Skeletal muscle cell (primary cell): ENCODE measurements at places on chromosomes 7 and 10.

DNA sequence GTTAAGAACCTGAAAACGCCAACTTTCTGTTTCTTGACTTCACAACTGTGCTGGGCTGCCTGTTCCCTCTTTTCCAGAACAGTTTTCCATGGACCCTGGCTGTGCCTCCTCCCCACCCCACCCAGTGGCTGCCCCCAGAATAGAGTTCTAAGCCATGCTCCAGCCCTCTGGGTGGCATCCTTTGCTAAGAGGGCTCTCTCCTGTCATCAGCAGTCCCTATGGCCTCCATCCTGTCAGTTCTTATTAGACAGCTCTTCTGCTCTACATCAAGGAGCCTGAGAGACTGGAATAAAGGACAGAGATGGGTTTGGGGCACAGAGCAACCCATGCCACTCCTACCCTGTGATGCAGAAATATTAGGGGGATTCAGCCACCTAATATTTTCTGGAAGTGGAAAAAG lies 13.9 kb upstream of the LRRC4 start:
- DNase-seq = no peak

- no peak for DNase-seq
These were observed 136.6 kb downstream of the GRID1 start for GRCh38 chr10:86229811-86230556.

GRCh38 chr7:2202361-2202761 lies 30.4 kb downstream of the MAD1L1 start:
- no peak for DNase-seq

DNA sequence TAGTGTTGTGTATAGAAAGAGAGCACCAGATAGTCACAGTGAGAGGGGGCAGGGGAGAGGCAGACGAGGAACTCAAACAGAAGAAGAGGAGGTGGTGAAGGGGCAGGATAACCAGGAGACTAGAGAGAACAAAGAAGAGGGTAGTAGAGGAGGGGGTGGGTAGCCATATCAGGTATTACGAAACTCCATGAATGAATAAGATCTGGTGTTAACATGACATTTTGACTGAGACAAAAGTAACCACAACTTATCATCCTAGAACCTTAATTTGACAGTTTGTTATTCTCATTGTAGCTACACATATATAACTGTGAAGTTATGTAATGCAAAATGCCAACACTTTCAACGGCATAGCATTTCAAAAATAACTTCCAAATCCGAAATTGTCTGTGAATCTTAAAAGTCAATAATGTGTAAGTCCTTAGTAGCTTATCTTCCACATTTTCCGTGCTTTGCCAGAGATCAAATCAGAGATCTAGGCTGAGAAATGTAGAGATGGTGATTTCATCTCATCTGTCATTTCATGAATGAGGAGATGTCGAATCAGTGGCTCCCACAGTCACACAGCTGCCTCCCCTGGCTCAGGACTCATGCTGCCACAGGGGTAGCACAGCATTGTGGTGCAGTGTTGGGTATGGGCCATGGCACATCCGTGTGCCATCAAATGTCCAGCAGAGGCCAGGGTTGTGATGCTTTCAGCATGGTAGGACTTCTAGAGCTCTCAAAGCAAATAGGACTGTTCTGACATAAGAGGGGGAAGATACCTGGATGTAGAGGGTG lies 202.1 kb downstream of the HECW1 start:
- no peak for DNase-seq

GRCh38 chr10:10792681-10793080 lies 225.0 kb upstream of the CELF2 start:
- peak; percentile 64 for DNase-seq

- no peak for DNase-seq
These were observed 38.5 kb downstream of the DYNC2I1 start for GRCh38 chr7:158894825-158895224.

- DNase-seq = no peak
These were observed 92.5 kb downstream of the KMT2E start for GRCh38 chr7:105106473-105106872.

DNA sequence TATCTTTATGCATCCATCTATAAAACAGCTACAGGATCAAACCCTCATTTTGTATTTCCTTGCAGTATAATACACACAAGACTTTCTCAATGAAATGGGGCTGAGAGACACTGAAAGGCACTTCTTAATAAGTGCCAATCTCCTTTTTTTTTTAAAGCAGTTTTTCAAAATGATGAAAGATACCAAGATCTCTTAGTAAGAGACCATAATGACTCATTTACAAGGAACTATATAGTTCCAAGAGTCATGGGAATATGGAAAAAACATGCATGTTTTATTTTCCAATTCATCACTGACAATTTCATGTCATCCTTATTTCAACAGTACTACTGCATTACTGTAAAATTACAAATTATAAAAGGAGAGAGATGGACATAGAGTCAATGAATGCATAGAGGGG lies 973.7 kb downstream of the GATA3 start:
- DNase-seq = no peak

DNA sequence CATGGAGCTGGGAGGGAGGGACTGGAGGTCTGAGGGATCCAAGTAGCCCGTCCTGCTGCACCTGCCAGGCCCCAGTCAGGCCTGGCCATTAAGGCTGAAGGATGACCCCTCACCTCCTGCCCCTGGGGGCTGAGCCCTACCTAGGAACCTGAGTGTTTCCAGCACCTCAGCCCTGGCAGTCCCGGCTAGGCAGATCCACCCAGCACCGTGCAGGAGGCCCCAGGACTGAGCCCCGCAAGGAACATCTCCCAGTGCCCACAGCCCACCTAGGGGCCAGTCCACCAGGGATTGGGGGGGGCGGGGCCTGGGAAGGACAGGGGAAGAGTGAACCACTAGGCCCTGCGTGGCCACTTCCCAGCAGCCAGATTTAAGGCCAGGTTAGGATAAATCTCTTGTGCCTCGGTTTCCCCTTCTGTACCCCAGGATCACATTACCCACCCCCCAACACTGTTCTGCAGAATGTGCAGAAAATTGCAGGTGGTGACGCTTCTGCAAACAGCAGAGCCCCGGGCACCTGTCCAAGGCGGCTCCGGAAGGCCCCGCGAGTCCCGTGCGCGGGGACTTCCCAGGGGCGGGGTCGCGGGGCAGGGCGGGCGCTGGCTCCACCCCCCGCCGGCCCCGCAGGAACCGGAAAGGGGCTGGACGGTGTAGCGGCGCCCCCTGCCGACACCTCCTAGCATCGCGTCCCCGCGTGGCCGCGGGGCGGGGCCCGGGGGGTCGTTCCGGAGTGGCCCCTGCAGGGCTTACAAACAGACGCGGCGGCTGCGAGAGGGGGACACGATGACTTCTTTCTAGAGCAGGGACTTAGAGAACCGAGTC lies 55.9 kb downstream of the PWWP2B start:
- DNase-seq = no peak

- no peak for DNase-seq
These were observed 2.7 kb downstream of the RHBDD2 start for GRCh38 chr7:75881436-75882095.

DNA sequence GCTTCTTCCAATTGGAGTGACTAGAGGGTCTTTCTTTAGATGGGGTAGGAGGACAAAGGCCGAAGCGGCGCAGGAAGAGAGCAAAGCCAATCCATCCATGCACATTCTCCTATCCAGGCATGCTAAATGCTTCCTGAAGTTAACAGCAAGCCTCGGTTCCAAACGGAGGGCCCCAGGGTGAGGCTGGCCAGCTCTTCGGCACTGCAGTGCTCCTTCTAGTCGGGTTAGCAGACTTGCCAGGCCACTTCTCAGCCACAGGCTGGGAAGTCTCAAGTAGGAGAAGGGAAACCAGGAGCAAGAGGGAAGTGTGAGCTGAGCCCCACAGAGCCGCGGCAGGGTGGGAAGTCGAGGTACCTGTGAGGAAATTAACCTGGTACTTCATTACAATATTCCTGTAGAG lies 253.8 kb upstream of the INHBA start:
- DNase-seq = no peak

- no peak for DNase-seq
These were observed 1.3 kb downstream of the LSM8 start for GRCh38 chr7:118185163-118185860.

DNA sequence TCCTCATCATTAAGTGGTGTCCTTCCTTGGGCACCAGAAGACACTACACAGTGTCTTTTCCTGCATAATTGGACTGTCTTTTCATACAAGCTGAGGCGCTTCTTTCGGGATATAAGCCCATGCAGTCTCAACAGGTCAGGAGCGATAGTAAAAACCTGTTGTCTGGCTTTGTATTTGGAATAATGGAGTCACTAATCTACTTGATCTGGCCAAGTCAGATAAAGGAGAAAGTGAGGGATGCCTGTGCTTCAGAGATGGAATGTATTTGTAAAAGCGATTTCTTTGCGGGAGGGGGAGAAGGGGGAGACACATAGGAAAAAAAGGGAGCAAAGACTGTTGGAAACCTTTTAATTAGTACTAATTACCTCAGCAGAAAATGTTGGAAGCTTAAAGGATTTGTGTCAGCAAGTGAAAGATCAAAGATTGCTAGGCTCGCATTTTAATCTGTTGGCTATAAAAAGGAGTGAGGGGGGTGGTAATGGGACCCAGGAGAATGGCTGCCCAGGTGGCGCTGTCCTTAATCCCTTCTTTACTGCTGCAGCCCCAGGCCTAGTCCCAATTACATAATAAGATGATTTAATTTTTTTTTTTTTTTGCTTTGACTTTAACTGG lies 581.4 kb downstream of the LRMDA start:
- DNase-seq = no peak

DNA sequence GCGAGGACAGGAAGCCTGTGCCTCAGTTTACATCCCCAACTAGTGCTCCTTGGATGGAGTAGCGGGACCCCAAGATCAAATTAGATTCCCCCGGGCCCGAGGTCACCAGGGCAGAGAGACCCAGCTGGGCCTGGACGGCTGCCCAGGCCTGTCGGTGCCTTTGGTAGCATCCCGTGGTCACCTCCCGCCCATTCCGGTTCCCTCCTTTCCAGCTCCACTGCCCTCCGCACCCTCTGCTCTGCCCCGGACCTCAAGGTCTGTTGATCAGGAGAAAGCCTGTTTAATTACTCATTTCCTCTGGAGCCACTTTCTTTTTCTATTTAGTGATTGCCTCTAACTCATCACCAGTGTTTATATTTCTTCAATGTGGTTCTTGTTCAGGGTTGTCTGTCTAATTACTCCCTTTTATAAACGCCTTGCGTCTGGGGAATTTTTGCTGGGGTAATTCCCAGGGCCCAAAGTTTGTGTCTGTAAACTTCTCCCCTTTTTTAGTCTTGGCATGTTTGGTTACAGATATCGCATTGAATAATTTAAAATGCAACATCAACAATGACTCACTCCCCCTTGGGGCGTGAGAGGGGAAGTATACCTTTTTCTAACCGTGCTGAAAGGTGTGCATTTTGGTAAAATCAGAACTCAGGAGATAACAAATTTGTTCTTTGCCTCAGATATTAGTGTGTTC lies 1.9 kb downstream of the FOXK1 start:
- DNase-seq = no peak

GRCh38 chr7:123749537-123749857 lies 694 bp upstream of the WASL start:
- DNase-seq = no peak

DNA sequence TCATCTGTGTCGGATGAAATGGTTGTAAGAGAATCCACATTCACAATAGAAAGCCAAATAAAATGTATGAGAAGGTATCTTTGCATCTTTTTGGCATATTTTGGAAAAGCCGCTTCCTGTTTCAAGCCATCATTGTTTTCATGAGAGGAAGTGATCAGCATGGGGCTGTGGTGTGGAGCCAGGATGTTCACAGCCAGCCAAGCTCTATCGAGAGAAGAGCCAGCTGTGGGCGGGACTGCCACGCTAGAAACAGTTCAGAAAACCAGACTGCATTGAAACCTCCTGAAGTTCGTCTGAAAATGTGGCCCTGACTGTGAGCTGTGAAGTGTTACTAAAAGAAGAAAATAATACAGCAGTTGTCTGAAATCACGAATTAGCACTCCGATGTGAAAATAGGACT lies 21.2 kb upstream of the NPS start:
- DNase-seq = no peak

- DNase-seq = no peak
These were observed 4.9 kb downstream of the ABCC2 start for GRCh38 chr10:99787311-99787710.

DNA sequence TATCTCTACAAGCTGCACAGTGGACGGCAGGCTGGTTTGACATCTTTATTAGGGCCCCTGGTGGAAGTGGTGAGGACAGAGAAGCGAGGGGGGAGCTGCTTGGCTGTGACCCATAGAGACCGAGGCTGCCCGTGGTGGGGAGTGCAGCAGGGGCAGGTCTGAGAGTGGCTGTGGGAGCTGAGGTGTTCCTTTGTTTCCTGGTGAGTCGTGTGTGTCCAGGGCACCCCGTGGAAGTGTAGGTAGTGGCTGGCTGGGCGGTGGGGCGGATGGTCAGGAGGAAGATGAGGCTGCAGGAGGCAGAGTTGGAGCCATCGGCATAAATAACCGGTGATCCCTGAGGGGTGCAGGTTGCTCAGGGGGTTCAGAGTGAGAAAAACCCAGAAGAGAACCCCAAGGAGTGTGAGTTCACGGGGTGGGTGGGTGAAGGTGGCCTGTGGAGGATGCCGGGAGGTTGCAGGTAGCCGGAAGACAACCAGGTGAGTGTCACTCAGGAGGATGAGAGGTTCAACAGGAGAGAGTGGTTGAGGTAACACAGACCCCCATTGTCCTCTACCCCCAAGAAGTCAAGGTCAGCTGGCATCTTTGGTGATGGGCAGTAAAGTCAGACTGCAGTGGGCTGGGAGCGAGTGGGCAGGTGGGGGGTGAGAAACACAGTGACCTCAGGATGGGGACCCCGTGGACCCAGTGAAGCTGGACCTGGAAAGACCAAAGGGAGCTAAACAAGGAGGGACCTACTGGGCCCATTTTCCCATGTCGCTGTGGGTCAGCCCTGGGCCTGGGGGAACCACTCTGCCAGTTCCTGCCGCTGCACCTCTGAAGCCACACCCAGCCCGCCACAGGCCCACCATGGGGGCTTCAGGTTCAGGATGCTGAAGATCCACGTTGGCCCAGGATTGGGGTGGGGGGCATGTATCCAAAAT lies 7.8 kb downstream of the ATP6V0E2 start:
- no peak for DNase-seq

- no peak for DNase-seq
These were observed 44.4 kb upstream of the CD36 start for GRCh38 chr7:80593869-80594586.

GRCh38 chr10:129085811-129086210 lies 381.2 kb upstream of the MGMT start:
- no peak for DNase-seq

- no peak for DNase-seq
These were observed 110.8 kb downstream of the IQUB start for GRCh38 chr7:123423622-123424021.

GRCh38 chr7:74344786-74345185 lies 55.6 kb downstream of the CLIP2 start:
- no peak for DNase-seq

DNA sequence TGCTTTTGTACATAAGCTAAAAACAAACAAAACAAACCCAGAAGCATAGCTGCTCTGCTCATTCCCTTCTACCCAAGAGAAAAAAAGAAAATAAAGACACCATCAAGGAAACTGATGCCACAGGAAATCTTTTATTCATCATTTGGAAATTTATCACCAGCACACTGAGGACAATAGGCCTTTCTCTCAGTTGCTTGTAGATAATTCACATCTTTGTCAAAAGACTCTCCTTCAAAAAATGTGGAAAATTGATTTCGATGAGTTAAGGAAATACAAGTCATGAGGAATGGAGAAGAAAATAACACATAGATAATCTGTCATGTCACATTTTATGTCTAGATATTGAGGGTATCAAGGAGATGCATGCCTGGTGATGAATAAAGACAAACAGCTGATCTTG lies 53.5 kb downstream of the ZNF37A start:
- no peak for DNase-seq

- no peak for DNase-seq
These were observed 268.5 kb upstream of the TPK1 start for GRCh38 chr7:145104400-145104799.
